ENCODE measurements at places on chromosomes 4 and X.

DNA sequence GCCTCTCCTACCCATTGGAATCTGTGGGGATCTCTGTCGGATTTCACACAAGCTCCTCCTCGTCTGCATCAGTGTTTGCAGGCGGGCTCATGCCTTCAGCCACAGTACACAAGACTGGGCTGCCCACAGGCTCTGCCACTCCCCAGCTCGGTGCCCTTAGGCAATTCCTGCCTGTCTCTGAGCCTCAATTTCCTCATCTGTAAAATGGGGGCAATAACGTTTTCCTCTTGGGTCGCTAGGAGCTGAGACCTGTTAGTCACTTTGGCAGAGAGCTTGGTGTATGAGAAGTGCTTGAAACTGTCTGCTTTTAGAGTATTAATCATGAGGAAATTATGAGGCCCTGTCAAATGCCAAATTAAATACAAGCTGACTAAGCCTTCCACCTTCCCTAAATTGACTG lies 27.6 kb upstream of the MSX1 start:
- no peak for DNase-seq

DNA sequence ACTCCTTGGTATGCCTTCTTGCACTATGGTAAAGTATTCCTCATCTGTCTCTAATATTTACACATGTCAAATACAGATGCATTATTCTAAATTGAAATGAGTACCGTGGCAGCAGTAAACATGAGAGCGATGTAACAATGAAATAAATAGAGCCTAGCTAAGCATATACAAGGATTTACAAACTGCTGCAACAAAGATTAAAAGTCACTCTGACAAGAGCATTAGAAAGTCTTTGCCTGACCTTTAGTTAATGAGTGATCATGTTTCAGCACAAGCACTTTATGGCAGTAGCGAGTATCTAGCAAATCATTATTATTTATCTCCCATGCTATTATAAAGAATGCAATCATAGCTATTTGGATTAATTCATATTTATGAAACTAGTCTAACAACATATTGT lies 547.0 kb upstream of the NDST4 start:
- DNase-seq = no peak

GRCh38 chrX:153460826-153461225 lies 9.6 kb downstream of the HAUS7 start:
- DNase-seq = no peak

GRCh38 chr4:140237616-140238350 lies 83.8 kb upstream of the MAML3 start:
- DNase-seq = no peak

GRCh38 chrX:85851418-85851817 lies 195.9 kb downstream of the CHM start:
- no peak for DNase-seq

- no peak for DNase-seq
Measured at GRCh38 chrX:69151866-69152284, 13.4 kb downstream of the PJA1 start.

DNA sequence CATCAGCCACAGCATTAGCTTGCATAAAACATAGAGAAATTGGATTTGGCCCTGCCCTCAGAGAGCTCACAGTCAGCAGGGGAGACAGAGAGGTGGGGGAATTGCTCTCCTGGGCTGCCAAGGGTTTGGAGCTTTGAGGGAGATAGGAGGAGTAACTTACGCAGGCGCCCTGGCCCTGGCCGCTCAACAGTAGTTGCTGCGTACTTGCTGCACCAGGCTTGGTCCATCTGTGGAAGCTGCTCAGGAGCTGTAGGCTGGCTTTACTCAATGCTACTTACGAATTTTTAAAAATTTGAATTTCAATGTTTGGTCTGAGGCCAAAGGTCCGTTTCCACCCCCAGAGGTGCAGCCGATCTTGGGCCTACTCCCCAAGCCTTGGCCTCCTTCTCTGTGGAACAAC lies 83.3 kb downstream of the CPZ start:
- DNase-seq = no peak

DNA sequence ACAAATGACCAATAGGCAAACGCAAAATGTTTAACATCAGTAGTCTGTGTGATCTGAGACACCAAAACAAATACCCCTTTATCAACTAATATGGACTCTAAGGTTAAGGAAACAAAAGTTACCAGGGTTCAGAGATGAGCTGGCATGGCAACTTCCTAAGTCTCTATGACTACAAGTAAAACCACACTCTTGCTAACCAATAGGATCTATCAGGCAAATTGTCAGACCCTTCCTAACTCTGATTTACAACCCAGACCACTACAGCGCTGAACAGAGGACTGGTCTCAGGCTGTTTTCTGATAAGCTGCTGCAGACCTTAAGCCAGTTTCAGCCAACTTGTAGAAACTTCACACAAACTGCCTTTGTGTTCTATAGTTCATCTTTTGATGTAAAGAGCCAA lies 608.0 kb downstream of the TLL1 start:
- DNase-seq = no peak

- no peak for DNase-seq
Measured at GRCh38 chrX:70452143-70452733, 7.6 kb downstream of the DLG3 start.

GRCh38 chr4:39591290-39591689 lies 47.4 kb downstream of the SMIM14 start:
- no peak for DNase-seq

- no peak for DNase-seq
Measured at GRCh38 chr4:3716631-3717235, 49.5 kb upstream of the ADRA2C start.

DNA sequence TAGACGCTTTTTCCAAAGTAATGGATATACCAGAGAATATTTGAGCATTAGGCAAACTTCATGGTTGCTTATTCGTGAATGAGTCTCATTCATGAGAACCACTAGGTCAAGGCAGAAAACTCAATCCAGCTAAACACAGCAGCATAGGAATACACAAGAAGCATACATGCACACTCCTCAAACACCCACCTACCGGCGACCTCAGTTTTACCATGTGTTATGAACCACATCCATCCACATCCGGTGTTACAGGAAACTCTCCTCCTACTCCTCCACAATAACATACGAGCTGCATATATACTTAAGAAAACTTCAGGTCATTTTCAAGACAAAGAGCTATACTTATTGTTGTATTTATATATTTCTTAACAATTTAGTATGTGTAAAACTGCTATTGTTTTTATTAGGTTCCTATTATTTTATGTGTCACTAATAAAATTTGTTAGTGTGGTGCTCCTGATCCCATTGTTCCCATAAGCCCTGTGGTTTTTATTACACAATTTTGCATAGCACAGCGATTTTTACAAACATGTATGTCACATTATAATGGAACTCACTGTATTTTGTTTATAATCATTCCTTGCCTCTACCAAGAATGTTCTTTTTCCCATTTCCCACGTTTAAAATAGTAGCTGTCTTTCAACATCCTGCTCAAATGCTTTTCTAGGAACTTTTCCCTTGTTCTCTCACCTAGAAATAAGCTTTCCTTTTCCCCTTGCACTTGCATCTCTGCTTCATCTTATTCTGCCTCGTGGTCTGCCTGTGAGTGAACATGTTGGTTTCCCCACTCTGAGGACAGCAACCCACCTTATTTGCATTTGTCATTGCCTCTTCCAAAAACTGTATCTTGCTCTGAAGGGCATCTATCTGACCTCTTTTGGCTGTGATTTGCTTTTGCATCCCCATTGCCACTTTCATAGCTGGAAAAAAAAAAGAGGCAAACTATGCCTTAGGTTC lies 48.3 kb downstream of the STBD1 start:
- DNase-seq = no peak

DNA sequence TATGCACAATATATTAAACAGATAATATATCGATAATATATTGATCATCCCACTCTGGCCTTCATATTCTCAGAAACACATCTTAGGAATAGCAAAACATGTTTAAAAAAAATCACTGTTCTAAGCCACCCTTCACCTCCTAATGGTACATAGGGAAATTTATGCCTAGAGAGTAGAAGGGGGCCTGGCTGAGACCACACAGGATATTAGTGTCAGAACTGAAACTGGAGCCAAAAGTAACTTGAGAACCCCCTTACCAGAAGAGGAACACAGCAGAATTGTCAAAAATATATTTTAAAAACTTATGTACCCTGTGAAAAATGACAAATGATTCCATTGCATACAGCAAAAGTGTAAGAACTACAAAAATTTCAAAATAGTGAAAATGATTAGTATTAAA lies 173.1 kb downstream of the VSIG4 start:
- DNase-seq = no peak

- no peak for DNase-seq
Measured at GRCh38 chr4:102163404-102164140, 181.7 kb downstream of the SLC39A8 start.

GRCh38 chr4:184403384-184403781 lies 71.0 kb downstream of the IRF2 start:
- no peak for DNase-seq

GRCh38 chrX:25548811-25549210 lies 533.0 kb upstream of the ARX start:
- DNase-seq = no peak

DNA sequence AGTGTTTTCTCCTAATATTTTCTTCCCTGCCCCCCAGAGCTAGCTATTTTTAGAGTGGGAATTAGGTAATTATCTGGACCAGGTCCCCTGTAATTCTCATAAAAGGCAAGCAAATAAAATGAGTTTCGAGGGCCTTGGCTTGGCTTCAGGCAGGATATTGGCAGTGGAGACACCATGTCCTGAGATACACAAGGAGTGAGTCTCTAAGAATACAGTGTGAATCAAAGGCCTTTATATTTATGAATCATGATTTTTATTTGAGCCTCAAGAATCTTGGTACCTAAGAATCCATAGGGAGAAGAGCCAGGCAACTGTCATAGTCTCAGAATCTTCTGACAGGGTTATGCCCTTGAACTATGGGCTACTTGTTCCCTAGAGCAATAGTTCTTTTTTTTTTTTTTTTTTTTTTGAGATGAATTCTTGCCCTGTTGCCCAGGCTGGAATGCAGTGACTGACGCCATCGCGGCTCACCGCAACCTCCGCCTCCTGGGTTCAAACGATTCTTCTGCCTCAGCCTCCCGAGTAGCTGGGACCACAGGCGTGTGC lies 205.4 kb downstream of the LDB2 start:
- DNase-seq = no peak

DNA sequence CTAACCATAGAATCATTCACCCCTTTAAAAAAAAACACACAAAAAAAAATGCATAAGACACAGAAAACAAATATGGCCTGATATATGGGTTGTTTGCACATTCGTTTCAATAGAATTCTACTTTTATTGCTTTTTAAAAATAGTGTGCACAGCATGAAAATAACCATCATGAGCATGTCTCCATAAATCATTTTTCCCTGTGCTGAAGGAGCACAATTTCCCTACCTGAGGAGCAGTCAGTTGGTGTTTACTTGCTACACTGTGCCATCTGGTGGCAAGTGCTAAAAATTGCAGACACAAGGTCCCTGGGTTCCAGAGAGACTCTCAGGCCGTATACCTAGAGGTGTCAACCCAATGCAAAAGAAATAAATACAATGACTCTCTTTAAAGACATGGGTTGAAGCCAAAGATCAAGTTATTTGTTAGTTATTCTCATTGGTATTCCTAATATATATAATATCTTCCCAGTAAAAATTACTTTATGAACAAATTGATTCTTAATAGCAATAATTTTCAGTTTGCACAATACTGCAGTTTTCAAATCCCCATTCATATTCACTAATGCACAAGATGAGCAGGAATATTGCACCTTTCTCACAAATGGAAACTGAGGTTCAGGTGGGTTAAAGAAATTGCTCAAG lies 551.4 kb downstream of the IQCM start:
- DNase-seq = peak; percentile 12

DNA sequence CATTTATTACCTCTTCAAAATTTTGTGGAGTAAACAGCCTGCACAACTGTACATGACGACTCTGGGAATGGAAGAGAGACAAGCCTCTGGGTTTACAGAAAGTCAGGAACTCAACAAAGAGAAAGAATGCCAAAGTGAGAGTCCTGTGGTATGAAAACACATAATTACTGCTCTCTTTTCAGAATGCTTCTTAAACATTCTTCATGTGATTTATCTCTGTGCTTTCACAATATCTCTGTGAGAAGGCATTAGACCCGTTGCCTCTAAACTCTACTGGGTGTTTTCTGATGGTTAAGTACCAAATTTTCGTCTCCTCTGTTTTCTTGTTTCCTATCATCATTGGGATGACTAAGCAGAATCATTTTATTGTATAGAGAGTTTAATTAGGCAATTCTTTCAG lies 966.6 kb upstream of the SLIT2 start:
- no peak for DNase-seq

- DNase-seq = no peak
Measured at GRCh38 chr4:154082760-154083535, 294.1 kb upstream of the SFRP2 start.

DNA sequence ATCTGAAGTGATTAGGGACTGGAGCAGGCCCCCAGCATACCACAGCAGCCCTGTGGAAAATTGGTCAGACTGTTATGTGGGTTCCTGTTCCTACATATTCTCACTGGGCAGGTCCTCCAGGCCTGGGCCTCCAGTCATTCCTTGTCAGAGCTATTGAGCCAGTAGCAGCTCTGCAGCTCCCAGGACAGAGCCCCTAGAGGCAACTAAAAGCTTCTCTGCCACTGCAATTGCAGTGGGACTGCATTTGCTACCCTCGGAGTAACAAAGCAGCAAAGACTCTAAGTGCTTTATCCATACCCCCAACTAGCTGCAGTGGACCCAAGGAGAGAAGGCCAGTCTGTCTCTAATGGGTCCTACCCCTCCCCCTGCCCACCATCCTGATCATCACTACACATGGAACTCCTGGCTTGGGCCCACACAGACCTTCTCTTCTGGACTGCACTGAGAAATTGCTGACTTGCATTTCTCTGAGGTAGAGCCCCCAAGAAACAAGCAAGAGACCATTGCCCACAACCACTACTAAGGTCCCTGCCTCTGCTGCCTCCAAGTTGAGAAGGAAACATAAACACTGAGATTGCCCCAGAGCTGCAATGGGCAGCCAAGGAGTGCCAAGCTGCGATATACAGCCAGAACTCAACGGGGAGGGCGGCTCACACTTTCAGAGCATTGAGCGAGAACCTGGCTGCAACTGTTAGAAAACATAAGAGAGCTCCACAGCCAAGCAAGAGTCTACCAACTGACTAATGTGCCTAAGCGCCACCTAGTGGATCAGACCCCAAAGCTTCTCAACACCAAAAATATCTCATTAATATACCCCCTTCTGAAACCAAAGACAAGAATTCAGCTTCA lies 738.7 kb upstream of the NDST4 start:
- DNase-seq = no peak

GRCh38 chrX:11341274-11342201 lies 48.3 kb downstream of the AMELX start:
- no peak for DNase-seq

DNA sequence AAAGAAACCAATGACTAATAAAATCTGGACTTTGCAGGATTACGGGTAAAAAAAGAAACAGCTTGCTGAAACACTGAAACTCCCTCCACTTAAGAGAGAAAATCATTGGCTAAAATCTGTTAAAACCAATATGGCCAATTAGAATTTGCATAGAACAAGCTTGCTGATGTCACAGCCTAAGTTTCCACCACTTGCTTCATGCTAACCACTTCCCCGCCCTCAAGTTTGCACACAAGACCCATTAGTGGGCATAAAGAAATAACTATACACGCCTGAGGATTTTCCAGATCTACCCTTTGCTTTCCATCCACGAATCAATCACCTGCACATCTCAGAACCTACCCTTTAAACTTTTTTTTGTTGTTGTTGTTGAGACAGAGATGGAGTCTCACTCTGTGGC lies 42.7 kb upstream of the PHEX start:
- no peak for DNase-seq

- DNase-seq = no peak
Measured at GRCh38 chr4:124785645-124786044, 73.1 kb upstream of the ANKRD50 start.

- no peak for DNase-seq
Measured at GRCh38 chr4:57498251-57498650, 388.1 kb upstream of the IGFBP7 start.

- no peak for DNase-seq
Measured at GRCh38 chr4:120549011-120549570, 373.4 kb downstream of the PRDM5 start.
